ENCODE measurements at places on chromosomes 2 and 18.

GRCh38 chr2:99571954-99572353 lies 82.1 kb upstream of the REV1 start:
- DNase-seq = no peak

GRCh38 chr2:47250586-47251403 lies 95.7 kb upstream of the STPG4 start:
- DNase-seq = no peak

DNA sequence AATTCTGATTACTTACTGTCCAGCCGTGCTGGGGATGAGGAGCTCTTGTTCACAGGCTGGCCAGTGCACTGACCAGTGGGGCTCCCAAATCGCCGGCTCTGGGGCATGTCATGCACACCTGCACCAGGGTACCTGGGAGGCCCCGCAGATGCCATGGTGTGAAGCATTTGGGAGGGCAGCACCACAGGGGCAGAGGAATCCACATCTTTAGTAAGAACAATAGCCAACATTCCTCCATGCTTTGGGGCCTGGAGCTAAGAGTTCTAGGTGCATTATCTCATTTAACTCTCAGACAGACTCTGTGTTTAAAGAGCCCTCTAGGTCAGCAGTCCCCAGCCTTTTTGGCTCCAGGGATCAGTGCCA lies 104.2 kb downstream of the ACKR3 start:
- no peak for DNase-seq

GRCh38 chr2:96111257-96111640 lies 5.1 kb downstream of the ADRA2B start:
- no peak for DNase-seq

GRCh38 chr2:164840458-164840929 lies 1.1 kb downstream of the COBLL1 start:
- DNase-seq = no peak

DNA sequence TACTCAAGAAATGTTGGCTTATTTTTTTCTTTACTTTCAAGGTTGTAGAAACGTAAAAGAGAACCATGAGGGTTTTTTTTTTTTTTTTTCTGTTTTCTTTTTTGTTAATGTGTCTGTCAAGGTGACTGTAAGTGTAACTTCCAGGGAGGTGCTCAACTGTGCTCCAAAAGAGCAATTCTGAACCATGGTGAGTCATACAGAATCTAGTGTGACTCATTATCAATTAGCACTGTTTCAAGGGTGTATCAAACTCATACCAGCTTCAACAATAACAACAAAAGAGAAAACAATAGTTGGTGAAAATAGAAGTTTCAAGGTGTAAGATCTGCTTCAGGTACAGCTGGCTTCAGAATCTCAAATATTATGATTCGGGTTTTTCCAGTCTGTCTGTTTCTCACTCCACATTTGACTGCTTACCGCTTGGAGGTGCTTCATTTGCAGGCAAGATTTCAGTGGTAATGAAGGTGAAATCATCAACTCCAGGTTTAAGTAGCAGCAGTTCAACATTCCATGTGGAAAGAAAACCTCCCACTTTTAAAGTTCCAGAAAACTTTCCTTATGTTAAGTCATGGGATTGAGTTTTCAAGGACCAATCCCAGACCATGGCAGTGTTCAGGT lies 850.6 kb downstream of the CNTNAP5 start:
- no peak for DNase-seq

DNA sequence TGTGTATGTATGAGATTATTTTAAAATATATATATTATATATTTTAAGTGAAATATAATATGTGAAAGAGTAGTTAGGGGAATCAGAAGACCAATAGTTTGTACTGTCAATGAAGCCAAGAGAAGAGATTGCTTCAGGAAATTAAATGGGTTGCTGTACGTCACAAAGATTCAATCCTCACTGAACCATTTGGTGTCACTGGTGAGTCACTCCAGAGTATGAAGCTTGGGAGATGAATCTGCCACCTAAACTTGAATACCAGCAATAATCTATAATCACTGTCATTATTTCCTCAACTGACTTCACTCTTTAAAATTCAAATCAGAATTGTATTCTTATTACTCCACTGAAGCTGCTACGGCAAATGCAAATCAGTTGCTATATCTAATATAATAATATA lies 41.9 kb upstream of the SCN9A start:
- peak; percentile 45 for DNase-seq

DNA sequence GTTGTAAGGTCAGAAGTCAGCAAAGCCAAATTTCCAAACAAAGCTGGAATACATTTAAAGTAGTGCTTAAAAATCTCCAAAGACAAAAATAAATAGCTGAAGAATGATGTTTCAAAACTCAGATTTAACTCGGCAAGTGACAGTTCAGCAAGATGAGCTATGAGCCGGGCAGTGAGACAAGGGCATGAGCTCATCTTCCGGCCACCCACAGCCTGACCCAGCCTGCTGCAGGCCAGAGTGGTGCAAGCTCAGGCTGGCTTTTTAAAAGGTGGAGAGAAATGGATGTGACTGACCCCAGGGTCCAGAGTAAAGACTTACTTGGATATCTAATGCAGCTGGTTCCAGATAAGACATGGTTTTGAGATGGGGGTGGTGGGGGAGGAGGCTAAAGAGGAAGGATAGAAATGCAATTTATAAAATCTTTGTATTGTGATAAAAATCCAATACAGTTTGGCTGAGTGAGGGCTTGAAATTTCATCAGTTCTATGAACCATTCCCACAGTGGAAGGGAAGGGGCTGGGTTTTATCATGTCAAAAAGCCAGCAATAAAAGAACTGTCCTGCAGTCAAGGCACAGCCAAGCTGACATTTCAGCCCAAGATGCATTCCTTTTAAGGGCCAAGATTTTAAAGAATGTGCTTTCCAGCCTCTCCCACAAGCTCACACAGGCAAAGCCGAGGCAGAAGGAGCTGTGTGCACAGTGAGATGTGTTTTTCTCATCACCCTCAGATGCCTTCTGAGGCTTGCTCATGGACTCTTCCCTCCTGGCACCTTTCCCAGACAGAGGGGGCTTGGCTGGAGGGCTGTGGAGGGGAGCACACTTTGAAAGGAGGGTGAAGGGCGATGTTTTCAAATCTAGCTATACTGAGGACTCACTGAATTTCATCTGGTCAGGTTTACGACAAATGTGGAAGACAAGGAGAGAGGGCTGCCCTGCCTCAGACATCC lies 97.9 kb upstream of the KLHL29 start:
- DNase-seq = peak; percentile 47

- no peak for DNase-seq
These were observed 57.4 kb downstream of the RHBDD1 start for GRCh38 chr2:226893216-226893615.

GRCh38 chr2:54675281-54675680 lies 48.2 kb upstream of the EML6 start:
- no peak for DNase-seq

DNA sequence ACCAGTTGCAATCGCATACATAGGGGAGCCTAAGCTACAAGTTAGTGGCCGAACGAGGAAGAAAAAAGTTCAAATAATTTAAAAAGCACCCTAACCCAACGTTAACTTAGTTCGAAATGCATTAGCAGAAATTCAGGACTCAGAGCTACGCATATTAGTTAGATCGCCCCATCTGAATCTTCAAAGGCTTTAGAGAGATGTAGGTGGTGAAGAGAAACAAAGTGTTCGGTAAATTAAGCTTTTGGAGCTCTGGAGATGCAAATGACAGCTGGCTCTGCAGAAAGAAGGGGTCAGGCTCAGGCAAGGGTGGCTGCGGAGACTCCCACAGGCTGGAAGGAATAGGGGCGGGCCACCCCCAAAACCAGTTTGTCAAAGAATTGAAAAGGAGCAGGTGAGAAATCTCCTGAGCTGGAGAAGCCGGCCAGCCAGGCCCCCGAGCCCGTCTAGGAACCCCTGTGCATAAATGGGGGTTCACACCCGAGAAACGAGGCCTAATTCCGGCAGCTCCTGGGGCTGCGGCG lies 621 bp downstream of the TXNL1 start:
- no peak for DNase-seq

GRCh38 chr2:220309215-220309614 lies 681.8 kb downstream of the SLC4A3 start:
- DNase-seq = no peak

GRCh38 chr18:50473881-50474280 lies 86.0 kb upstream of the MAPK4 start:
- DNase-seq = no peak

GRCh38 chr2:9889812-9890261 lies 46.6 kb downstream of the TAF1B start:
- no peak for DNase-seq
